NB4 (cell line): ENCODE measurements at places on chromosomes 4 and X.

DNA sequence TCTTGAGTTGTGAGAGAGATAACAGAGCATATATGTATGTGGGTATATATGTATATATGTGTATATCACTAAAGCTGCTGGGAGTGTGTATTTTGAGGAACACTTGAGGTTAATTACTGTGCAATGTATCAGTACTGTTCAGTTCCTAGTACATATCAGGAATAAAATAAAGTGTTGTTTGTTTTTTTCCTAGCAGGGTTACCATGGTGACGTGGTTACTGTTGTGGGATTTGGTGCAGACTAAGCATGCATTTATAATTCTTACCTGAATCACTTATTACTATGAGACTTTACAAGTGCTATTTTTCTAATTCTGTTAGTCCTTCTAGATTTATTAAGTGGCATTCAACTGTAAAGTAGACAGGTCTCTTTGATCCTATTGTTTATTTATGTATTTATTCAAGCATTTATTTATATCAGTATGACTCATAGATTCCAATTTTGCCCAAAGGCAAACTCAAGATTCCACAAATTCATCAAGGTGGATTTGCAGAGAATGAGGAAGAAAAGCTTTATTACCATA is 26.9 kb upstream of the BEX4 start:
- DNase-seq: no peak

DNA sequence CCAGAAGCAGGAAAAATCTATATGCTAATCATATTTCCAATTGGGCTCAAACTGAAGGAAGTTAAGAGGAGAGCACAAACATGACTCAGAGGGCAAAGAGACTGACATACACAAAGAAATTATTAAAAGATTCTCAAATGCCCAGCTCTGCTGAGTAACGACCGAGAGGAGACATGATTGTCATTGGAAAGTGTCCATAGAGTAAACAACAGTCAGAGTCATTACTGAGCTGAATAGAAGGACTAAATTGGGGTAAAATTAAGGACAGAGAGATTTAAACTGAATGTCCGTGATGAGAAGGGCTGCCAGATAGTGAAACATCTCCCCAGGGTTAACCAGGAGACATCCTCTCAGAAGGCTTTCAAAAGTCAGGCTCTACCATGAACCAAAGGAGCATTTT is 111.2 kb upstream of the GALNT7 start:
- DNase-seq: no peak

GRCh38 chr4:90544532-90545045 is 417.4 kb downstream of the CCSER1 start:
- DNase-seq: no peak

- peak; percentile 9 for DNase-seq
Observed at GRCh38 chrX:123422875-123423274, 238.8 kb downstream of the GRIA3 start.

DNA sequence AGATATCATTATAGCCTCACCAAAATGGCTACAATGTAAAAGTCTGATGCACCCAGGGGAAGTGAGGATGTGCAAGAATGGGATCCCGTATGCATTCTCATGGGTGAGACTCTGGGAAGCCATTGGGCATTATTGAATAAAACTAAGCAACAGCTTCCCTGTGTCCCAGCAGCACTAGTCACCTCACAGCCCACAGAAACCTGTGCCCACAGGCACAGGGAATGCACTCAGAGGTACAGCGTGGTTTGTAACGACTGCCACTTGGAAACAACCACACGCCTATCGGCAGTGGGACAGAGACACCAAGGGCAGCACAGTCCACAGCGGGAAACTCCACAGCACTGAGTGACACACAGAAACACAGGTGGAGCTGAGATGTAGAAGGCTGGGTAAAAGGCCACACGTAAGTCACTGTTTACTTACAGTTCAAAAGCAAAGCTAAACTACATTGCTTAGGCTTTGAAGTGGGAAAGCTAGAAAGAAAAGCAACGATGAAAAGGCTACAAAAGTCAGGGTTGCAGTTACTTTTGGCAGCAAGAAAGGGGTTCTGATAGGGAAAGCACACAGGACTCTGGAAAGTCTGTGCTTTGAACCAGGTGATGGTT is 69.2 kb downstream of the HAUS3 start:
- no peak for DNase-seq

DNA sequence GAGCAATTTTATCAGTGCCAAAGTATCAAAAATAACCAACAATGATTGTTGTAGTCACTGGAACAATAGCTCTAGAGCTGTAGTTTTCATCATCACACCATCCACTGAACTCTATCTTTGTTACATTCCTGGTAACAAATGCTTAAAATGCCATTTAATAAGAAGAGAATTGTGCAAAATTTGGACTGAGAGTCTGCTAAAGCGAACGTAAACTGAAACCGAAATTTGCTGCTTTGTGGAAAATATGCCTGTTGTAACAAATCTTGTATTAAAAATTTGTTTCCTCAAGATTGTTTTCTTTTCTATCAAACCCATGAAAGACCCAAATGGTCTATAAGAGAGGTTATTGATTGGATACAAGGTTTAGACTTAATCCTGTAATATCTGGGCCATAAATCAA is 109.3 kb upstream of the TECRL start:
- no peak for DNase-seq

- DNase-seq: no peak
Observed at GRCh38 chr4:109436504-109436903, 2.9 kb downstream of the SEC24B start.

GRCh38 chrX:129035180-129035579 is 488.1 kb downstream of the SMARCA1 start:
- no peak for DNase-seq

GRCh38 chr4:48194971-48195370 is 60.9 kb upstream of the TXK start:
- peak; percentile 83 for DNase-seq

- DNase-seq: no peak
Observed at GRCh38 chr4:157372567-157372966, 152.0 kb downstream of the GRIA2 start.

DNA sequence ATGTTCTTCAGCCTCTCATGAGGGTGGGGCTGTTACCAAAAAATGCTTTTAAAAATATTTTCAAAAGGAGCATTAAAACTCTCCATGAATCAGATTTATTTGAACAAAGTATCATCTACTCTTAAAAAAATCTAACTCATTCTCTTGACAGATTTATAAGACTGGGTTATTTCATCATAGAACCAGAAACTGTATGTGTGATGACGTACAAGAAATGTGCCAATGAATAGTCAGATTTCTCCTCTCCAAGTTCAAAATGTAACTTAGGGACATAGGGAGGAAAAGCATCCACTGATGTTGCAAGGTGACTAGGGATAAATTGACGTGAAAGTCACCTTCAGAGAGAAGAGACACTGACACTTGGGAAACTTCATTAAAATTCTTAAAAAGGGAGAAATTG is 89.1 kb upstream of the CLNK start:
- DNase-seq: no peak

GRCh38 chr4:10063544-10064300 is 42.4 kb upstream of the SLC2A9 start:
- peak; percentile 51 for DNase-seq

- no peak for DNase-seq
Observed at GRCh38 chr4:22456291-22456690, 59.6 kb downstream of the ADGRA3 start.

DNA sequence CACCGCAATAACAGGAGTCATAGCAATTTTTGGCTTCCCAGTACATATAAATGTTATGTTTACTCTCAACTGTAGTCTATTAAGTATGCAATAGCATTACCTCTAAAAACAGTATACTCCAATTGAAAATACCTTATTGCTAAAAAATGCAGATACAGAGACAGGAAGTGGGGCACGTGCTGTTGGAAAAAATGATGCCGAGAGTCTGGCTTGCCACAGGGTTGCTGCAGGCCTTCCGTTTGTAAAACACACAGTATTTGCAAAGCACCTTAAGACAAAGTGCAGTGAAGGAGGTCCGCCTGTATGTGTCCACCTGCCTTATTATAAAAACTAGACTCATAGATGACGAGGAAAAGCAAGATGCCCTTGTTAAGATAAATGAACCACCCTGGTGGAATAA is 23.5 kb downstream of the CD99 start:
- DNase-seq: no peak
